Left kidney (tissue), 8 donors: ENCODE measurements at places on chromosomes 13 and 19. TPM values are rescaled to one million over a fixed set of nuclear protein-coding genes. Genes with fewer than 3 reads are reported as not detected.

DNA sequence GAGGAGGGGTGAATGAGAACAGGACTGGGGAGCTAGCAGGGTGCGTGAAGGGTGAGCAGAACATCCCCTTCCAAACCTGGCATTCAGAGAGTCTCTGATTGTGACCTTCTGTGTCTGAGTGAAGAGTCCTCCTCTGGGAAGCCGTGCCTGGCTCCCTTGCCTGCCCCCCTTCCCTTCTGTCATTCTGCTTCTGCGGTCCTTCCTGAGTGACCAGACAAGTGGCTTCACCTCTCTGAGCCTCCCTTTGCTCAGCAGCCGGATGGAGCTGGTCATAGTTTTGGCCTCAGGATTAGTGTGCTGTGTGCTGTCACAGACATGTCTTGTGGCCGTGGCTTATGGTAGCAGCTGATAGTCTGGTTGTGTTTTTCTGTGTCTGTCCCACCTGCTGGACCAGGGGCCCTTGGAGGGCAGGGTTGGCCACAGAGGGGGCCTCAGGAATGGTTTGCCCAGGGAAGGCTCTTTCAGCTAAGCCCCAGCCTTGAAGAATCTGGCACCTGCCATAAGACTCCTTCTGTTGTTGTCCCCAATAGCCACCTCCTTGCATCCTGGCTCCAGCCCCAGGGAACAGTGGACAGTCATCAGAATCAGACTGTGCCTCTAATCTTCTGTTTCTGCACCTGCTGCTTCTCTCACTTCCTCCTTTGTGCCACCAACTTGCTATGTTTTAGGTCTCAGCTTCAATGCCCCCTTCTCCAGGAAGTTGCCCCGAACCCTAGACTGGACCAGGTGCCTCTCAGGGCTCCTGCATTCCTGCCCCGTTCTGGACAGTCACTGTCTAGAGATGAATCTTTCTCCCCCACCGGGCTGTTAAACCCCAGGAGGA is 5.9 kb downstream of the CLPTM1 start:
- DNase-seq = no peak

Gene ZIC5
- polyA plus RNA-seq = 0.08 TPM

Gene NALCN
- 1.6 TPM for polyA plus RNA-seq

DNA sequence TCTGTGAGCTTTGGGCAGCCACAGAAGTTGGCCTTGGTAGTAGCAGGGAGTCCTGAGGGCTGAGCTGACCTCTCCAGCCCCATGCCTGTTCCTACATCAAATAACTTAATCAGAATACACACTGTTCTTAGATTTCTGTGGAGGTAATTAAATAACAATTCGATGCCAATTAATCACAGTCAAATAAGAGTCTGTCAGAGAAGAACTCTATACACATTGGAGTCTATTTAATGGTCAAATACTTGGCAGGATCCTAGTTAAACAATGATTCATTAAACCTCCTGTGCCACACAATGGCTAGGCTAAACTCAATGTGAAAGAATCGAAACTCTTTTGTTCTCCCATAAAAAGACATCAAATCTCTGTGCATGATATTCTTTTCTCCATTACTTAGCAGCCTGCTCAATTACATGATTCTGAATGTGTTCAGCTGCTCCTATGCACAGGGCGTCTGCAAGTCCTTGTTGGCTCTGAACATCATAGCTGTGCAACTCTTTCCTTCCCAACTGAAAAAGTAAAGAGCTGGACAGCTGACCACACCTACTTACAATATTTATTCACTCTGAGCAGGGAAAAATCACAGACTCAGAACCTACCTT is 173.1 kb downstream of the ABCC4 start:
- DNase-seq = no peak

Gene CLEC17A
- polyA plus RNA-seq = 0.07 TPM

Gene RAB3A
- polyA plus RNA-seq = 3.8 TPM

GRCh38 chr19:39924389-39924788 is 10.0 kb downstream of the FCGBP start:
- DNase-seq = no peak

- no peak for DNase-seq
Observed at GRCh38 chr19:4639531-4640246, 373 bp downstream of the TNFAIP8L1 start.

Gene RXFP2
- 1.3 TPM for polyA plus RNA-seq

Gene SLC6A16
- 5.3 TPM for polyA plus RNA-seq

Gene ZNF99
- 1.9 TPM for polyA plus RNA-seq

GRCh38 chr13:46665633-46666482 is 112.9 kb downstream of the LRCH1 start:
- no peak for DNase-seq

GRCh38 chr19:40889366-40889765 is 7.3 kb upstream of the CYP2A7 start:
- DNase-seq = no peak

GRCh38 chr19:11382898-11383705 is 1.0 kb downstream of the EPOR start:
- DNase-seq = no peak

GRCh38 chr13:46170687-46171086 is 11.3 kb downstream of the LCP1 start:
- DNase-seq = no peak

DNA sequence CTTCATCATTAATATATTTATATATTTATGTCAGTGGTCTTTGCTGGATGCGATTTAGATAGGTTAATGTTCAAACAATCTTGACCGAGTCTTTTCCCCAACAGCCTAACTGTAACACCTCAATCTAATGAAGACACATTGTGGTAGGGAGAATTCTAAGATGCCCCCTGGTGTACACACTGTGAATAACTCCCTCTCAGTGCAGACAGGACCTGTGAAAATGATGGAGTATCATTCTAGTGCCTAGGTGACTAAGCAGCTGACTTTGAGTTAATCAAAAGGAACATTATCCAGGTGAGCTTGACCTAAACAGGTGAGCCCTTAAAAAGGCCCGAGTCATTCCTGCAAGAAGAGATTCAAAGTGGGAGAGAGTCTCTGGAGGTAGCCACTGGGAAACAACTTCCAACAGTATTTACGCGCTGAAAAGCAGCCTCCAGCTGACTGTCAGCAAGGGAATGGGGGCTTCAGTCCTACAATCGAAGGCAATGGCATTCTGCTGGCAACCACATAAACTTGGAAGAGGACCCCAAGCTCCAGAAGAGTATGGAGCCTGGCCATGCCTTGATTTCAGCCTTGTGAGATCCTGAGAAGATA is 28.0 kb upstream of the KBTBD7 start:
- peak; percentile 44 for DNase-seq

GRCh38 chr13:21683034-21683733 is 12.3 kb downstream of the FGF9 start:
- no peak for DNase-seq

Gene NCAN
- 0.05 TPM for polyA plus RNA-seq

- no peak for DNase-seq
Observed at GRCh38 chr13:48831248-48831647, 144.5 kb upstream of the FNDC3A start.
